Kidney (tissue), 22 donors: ENCODE measurements at places on chromosomes 7 and 10. TPM values are rescaled to one million over a fixed set of nuclear protein-coding genes. Genes with fewer than 3 reads are reported as not detected.

DNA sequence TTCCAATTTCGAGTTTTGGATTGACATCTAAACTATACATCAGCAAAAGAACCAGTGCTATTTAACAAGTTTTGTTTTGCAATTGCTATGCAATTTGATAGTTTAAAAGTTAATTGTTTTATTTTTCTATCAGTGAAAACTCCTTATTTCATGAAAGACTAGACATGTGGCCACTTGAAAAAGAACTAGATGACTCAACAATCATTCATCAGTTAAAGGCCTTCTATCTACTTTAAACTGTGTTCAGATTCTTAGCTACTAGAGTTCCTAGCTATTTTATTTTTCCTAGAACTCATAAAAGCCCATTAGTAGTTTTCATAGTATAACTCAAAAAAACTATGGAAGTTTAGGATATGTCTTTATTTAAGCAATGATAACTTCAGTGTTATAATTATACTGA lies 104.6 kb upstream of the LSM8 start:
- H3K27ac ChIP-seq: no peak overlapping the region
- no peaks in the 10 kb centered on the region for H3K36me3 ChIP-seq
- no peaks in the 10 kb centered on the region for H3K27me3 ChIP-seq
- no peak for DNase-seq
- no peaks in the 10 kb centered on the region for H3K4me1 ChIP-seq

DNA sequence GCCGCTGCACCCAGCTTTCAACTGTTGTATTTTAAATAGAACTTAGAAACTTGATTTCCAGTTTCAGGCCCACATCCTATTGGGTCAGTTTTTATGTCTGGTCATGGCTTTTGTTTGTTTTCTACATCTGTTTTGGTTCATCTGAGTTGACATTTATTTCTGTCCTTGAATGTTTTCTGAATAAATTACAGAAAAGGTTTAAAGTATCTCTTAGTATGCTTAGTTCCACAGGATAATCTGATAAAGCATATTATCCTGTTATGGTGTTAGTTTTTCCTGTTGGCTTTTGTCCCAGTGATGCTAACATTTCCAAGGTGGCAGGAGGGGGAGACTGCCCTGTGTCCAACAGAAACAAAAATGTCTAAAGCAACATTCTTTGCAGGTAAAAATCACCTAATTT lies 733.2 kb downstream of the INHBA start:
- peak; percentile 57 for DNase-seq
- no peak overlapping the region for H3K4me3 ChIP-seq
- no peaks in the 10 kb centered on the region for H3K4me1 ChIP-seq
- H3K36me3 ChIP-seq: no peaks in the 10 kb centered on the region

DNA sequence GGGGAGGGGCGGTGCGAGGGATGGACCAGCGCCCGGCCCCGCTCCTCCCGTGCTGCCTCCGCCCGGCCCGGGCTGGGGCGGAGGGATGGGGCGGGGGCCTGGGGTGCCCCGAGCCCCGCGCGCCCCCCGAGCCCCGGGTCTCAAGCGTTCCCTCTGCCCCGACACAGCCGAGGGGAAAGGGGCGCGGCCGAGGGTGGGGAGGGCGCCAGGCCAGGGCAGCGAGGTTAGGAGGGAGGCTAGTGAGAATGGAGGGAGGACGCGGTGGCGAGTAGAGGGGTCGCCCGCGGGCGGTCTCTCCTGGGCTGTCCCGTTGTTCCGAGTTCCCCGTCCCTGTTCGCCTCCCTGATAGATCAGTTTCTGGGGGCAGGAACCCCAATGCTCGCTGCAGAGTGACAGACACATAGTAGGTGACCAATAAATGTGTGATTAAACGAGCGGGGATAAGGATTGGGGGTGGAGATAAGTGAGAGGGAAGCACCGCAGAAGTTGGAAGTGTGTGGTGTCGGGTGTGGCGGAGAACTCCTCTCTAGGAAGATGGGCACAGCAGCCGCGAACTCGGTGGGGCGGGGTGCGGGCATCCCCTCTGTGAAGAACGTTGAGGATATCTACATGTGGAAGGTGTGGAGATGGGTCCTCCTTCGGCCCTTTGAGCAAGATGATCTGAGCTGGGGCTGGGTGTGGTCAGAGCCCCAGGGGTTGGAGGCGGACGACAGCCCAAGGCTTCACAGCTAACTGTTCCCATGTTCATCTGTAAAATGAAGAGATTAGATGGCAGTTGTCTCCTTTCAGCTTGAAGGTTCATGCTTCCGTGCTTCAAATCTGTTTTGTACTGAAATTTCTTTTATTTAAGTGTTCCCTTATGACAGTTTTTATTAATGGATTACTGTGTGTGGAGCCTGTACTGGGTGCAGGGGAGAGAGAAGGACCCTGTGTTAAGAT lies 580 bp downstream of the ZNF775 start:
- no peak for DNase-seq
- H3K27me3 ChIP-seq: no peaks in the 10 kb centered on the region
- peaks cover 16% of the 10 kb centered on the region for H3K4me1 ChIP-seq
- peak overlapping the region; percentile 85 for H3K4me3 ChIP-seq
- H3K27ac ChIP-seq: peak overlapping the region; percentile 74
- H3K36me3 ChIP-seq: no peaks in the 10 kb centered on the region

DNA sequence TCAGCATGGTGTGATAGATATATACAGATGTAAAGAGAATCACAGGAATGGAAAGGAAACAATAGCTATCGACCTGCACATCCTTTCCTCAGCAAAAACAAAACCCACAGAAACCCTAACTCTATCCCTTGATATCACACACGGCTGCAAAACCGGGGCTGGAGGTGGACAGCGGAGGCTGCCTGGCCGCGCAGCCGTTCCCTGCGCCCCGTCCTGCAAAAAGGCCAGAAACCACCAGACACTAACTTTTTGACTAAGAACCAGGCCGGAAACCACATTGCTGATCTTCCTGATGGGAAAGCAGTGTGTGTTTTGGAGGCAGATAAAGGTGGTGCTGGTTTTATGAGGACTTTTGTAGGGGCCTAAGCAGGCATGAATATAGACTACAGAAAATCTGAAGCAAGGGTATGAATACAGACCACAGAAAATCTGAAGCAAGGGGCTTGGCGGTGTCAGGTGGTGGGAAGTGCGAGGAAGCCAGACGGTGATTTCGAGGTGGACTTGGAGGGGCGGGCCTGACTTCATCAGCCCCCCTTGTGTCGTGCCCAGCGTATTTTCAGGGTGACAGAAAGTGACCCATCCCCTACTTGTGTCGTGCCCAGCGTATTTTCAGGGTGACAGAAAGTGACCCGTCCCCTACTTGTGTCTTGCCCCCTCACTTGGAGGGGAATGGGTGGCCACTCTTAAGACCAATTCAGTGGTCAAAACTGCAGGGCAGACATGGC lies 123.3 kb downstream of the WDR37 start:
- DNase-seq: no peak
- no peaks in the 10 kb centered on the region for H3K4me1 ChIP-seq
- no peaks in the 10 kb centered on the region for H3K36me3 ChIP-seq
- H3K4me3 ChIP-seq: no peak overlapping the region
- no peaks in the 10 kb centered on the region for H3K27me3 ChIP-seq

- no peak overlapping the region for H3K27ac ChIP-seq
- no peaks in the 10 kb centered on the region for H3K27me3 ChIP-seq
- H3K4me1 ChIP-seq: no peaks in the 10 kb centered on the region
- DNase-seq: no peak
- no peak overlapping the region for H3K4me3 ChIP-seq
Measured at GRCh38 chr10:29608062-29608461, 26.7 kb downstream of the SVIL start.

Gene GPR85
- total RNA-seq: 0.31 TPM

DNA sequence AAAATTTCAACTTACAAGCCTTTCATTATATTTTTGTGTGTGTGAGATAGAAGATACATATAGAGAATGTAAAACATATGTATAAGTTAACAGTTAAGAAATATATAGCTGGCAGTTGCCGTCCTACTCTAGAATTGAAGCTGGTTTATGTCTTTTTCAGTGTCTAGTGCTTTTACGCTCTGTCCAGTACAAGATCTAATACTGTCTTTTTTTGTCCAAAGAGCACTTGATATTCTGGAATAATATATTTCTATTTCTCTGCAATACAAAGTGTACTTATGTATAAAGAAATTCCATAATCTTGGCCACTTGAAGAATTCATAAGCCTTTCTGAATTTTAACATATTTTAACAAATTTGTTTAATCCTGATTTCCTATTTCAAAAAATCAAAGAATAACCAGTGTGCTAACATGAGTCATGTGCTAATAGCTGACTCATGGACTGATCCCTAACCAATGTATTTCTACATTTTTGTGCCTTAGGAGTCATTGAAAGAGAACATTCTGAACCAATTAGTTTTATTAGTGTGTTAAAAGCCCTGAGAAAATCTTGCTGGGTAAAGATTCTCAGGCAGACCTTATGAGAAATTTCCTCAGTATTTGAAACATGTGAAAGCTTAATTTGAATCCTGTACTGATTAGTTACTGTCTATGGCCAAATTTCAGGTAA lies 73.2 kb upstream of the CCAR1 start:
- no peak overlapping the region for H3K27ac ChIP-seq
- no peaks in the 10 kb centered on the region for H3K36me3 ChIP-seq
- no peak overlapping the region for H3K4me3 ChIP-seq
- H3K4me1 ChIP-seq: no peaks in the 10 kb centered on the region
- DNase-seq: no peak

GRCh38 chr10:62573929-62574328 lies 199.8 kb downstream of the ZNF365 start:
- H3K4me3 ChIP-seq: no peak overlapping the region
- DNase-seq: no peak
- no peaks in the 10 kb centered on the region for H3K27me3 ChIP-seq
- H3K36me3 ChIP-seq: no peaks in the 10 kb centered on the region

GRCh38 chr10:50325449-50326171 lies 74.3 kb upstream of the ASAH2 start:
- no peak overlapping the region for H3K27ac ChIP-seq
- H3K4me1 ChIP-seq: no peaks in the 10 kb centered on the region
- DNase-seq: no peak
- H3K36me3 ChIP-seq: no peaks in the 10 kb centered on the region
- H3K4me3 ChIP-seq: no peak overlapping the region

- H3K4me1 ChIP-seq: no peaks in the 10 kb centered on the region
- no peak for DNase-seq
- no peaks in the 10 kb centered on the region for H3K36me3 ChIP-seq
- no peaks in the 10 kb centered on the region for H3K27me3 ChIP-seq
- H3K4me3 ChIP-seq: no peak overlapping the region
Measured at GRCh38 chr7:25982684-25983083, 169.3 kb upstream of the NFE2L3 start.

DNA sequence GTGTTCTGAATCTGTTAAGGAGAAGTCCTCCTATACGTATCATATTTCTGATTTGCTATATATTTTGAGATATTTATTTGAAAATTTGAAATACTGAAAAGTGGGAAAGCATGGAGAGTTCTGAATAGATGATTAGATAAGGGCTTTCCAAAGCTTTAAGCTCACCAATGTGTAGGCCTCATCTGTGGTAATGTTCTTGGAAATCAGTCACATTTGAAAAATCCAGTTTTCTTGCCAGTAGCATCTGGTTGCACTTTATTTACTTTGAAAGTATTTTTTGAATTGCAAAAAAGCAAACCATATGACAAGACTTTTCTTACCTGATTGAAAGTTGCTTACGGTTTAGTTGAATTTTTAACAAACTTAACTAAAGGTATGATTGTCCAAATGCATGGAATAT lies 21.7 kb downstream of the ADD3 start:
- no peaks in the 10 kb centered on the region for H3K36me3 ChIP-seq
- no peak overlapping the region for H3K27ac ChIP-seq
- DNase-seq: no peak
- H3K4me3 ChIP-seq: no peak overlapping the region
- H3K4me1 ChIP-seq: peaks cover 9% of the 10 kb centered on the region

Gene TMEM270
- 0.50 TPM for total RNA-seq

- H3K4me3 ChIP-seq: peak overlapping the region; percentile 50
- H3K27me3 ChIP-seq: no peaks in the 10 kb centered on the region
- peak; percentile 76 for DNase-seq
- H3K36me3 ChIP-seq: no peaks in the 10 kb centered on the region
- no peaks in the 10 kb centered on the region for H3K4me1 ChIP-seq
- H3K27ac ChIP-seq: no peak overlapping the region
Measured at GRCh38 chr7:25949736-25950487, 202.1 kb upstream of the NFE2L3 start.

DNA sequence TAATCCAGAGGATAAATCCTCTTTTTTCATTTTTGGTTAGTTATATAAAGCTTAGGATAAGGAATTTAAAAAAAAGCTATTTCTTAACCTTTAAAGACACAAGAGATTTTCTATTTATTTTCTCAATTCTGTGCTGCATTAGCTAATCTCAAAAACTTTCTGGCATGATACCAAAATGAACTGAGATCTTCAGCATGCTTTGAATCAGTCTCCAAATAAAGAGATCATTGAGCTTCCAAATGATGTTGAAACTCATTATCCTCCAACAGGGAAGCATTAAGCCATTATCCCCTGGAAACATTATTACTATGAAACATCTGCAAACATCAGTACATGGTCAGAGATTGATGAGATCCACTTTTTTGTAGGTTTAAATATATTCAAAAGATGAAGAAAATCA lies 350.3 kb upstream of the TEX47 start:
- no peak overlapping the region for H3K4me3 ChIP-seq
- H3K27me3 ChIP-seq: no peaks in the 10 kb centered on the region
- no peak for DNase-seq
- H3K36me3 ChIP-seq: no peaks in the 10 kb centered on the region
- H3K27ac ChIP-seq: no peak overlapping the region

Gene SPDYE11
- not detected for total RNA-seq

Gene CADPS2
- total RNA-seq: 33.0 TPM

Gene GRID2IP
- total RNA-seq: 0.76 TPM

DNA sequence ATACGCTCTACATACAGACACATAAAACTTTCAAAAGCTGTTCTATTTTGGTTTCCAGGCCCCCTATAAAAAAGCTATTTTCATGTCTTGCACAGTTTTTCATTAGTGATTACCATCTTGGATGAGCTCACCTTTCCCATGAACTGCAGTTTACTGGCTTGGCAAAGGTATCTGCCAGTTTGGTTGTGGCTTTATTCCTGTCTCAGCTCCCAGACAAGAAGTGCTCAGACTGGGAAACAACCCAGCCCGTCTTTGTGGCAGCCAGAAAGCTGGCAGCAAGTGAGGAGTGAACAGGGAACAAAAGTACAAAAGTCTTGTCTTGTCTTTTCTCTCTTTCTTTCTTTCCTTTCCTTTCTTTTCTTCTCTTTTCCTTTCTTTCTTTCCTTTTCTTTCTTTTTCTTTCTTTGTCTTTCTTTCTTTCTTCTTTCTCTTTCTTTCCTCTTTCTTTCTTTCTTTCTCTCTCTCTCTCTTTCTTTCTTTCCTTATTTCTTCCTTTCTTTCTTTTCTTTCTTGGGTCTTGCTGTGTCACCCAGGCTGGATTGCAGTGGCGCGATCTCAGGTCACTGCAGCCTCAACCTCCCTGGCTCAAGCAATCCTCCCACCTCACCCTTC lies 138.8 kb downstream of the CFAP58 start:
- H3K4me1 ChIP-seq: no peaks in the 10 kb centered on the region
- H3K27me3 ChIP-seq: no peaks in the 10 kb centered on the region
- H3K36me3 ChIP-seq: no peaks in the 10 kb centered on the region
- no peak for DNase-seq
- H3K4me3 ChIP-seq: no peak overlapping the region

Gene TBXAS1
- 33.6 TPM for total RNA-seq
